CD14-positive monocyte (primary cell): ENCODE measurements at places on chromosomes 3 and 15.
A peak's percentile ranks its signal among the peaks of the same experiment; 100 is the strongest.

DNA sequence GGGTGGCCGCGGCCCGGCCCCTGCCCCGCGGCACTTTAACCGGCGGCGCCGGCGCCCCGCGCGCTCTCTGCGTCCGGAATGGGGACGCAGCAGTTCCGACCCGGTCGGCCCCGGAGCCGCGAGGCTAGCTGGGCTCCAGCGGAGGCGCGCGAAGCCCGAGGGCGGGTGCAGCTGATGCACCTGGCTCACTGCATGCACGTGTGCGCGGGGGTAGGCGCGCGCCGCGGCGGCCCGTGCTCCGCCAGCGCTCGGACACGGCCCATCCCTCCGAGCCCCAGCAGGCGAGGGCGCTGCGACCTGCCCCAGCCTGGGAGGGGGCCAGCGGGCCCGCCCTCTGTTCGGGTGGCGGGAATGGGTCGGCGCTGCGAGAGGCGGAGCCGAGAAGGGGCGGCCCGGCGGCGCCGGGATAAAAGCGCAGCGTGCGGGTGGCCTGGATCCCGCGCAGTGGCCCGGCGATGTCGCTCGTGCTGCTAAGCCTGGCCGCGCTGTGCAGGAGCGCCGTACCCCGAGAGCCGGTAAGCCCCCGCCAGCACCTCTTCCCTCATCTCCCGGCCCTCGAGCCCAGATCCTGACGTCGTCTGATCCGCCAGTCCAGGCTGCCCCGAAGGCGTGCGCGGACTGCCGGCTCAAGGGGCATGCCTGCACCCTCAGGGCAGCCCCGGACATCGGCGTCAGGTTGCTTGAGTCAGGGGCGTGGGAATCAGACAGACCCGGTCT, at the start of the genes CHDH and IL17RB:
Gene CHDH, minus strand, starts transcription at position 286 of the 717 bp plus-strand sequence. CDS start 22,411 bp downstream, outside the sequence.
Gene IL17RB, plus strand, starts transcription at position 435 of the 717 bp plus-strand sequence. Its CDS starts 21 bp downstream, at position 456.
- no peak for DNase-seq

DNA sequence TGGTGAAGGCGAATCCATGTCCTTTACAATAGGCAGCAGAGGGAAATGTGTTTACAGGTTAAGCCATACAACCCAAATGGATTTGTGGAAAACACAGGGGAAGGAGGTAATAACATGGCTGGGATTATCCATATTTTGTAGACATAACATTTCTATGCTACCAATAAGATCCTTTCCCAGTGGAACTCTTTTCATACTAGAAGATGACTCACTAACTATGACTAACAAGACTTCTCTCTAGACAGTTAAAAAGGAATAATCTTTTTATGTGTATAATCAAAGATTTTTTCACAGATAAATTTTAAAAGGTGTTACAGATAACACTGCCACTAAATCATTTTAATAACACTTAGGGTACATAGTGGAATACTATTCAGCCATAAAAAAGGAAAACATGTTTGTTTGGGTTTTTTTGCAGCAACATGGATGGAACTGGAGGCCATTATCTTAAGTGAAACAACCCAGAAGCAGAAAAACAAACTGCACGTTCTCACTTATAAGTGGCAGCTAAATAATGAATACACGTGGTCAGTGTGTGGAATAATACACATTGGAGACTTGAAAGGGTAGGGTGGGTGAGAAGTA, 39.6 kb downstream of the VPS13C start:
- DNase-seq = no peak

DNA sequence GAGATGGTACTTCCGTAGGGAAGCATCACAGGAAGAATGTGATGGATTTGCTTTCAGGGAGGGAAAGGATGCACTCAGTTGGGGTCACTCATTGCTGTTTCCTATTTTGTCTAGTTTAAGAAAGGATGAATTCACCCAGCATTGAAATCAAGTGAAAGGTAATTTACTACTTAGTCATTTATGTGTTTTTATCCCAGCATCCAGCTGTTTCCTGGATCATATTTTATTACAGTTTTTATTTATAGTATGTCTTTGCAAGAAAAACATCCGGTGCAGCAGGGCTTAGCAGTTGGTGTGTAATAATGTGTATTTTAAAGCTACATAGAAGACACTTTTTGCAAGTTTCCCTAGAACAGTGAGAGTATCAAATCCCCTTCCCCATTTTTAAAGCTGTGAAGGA, 37.4 kb upstream of the GOLGA8B start:
- DNase-seq = no peak

DNA sequence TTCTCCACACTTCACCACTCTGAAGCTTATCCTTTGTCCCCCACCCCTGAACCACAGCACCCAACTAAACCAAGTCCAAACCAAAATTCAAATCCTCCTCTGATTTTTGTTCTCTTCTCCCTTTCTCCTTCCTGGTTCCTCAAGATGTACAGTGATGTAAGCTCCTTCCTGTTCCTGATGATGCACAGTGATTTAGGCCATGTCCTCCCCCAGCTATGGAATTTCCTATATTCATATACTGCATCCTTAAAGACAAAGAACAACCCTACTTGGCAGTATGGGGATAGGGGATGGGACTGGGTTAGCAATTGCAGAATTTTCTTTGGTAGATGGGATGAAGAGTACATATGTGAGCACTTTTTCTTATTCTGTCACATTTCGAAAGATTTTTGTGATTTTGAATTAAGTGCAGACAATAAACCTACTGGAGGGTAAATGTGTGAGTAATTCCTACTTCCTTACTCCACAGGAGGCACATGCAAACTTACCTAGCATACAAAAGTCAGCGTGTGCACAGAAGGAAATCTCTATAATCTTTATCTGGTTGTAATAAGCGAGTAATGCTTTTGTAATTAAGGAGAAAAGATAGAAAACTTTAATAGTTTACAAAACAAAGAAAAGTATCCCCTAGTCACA, 125.0 kb downstream of the ANO10 start:
- no peak for DNase-seq

GRCh38 chr3:129623447-129624118, 17.1 kb upstream of the PLXND1 start:
- DNase-seq = no peak

- no peak for DNase-seq
Observed at GRCh38 chr3:159859424-159859823, 129.2 kb upstream of the IL12A start.

DNA sequence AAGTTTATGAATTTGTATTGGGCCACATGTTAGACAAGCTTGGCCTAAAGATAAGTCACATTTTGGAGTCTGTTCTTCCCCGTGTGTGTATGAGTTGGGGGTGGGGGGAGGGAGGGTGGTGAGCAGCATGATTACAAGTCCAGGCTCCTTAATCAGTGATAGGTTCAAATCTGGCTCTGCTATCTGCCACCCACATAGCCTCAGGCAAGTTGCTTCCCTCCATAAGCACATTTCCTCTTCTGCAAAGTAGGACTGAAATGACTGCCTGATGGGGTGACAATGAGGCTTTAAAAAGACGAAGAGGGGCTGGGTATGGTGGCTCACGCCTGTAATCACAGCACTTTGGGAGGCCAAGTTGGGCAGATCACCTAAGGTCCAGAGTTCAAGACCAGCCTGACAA, 1.1 kb upstream of the SPATA12 start:
- DNase-seq = peak; percentile 44

- DNase-seq = no peak
Observed at GRCh38 chr3:100306695-100307094, 27.9 kb upstream of the NIT2 start.

- no peak for DNase-seq
Observed at GRCh38 chr3:71825551-71826283, 40.8 kb upstream of the PROK2 start.

DNA sequence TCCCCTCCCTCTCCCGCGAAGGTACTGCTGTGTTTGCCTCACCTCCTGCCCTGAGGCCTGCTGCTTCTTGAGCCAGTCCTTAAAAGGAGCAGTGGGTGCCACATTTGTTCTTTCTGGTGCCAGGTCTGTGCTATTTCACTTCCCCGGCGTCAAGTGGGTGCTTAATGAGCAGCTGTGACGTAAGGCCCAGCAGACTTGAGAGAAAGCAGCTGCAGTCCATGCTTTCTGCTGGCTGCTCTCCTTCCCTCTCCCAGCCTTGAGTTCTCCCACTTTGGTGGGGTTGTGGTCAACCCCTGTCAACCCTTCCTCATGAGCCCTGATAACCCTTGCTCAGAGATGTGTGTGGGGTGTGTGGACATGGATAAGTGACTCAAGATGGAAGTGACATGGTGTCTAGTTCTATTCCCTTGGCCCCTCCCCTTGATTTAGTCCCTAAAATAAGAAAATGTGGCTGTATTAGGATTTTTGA, 6.9 kb downstream of the INAFM2 start:
- peak; percentile 70 for DNase-seq

DNA sequence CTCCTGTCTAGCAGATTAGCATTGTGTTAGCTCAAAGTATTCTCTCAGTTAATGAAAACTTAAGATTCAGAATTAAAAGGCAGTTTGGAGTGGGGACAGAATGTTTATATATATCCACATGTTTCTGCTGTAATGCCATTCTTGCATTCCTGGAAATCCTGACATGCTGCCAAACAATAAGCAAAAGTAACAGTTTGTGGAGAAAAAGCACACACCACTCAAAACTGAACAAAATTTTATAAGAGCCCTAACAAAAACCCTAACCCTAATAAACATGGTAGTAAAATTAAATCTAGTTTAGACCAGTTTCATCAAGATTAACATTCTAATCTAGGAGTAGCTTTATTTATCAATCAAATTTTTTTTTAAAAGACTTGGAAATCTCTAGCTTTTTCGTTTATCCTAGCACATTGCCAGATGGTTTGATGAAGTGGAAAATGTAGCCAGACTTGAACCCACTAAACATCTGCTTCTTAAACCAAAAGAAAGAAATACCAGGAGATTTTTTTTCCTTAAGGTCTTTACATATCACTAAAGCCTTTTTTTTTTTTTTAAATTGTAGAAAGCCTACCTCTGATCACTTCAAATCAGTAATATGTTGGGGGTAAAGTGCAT, 3.7 kb downstream of the TCAIM start:
- no peak for DNase-seq

GRCh38 chr3:196311-197148, at the start of gene CHL1:
TSS of gene CHL1 (plus strand) at chr3:196763. CDS start at chr3:319777, 123,014 bp downstream.
- DNase-seq = no peak

DNA sequence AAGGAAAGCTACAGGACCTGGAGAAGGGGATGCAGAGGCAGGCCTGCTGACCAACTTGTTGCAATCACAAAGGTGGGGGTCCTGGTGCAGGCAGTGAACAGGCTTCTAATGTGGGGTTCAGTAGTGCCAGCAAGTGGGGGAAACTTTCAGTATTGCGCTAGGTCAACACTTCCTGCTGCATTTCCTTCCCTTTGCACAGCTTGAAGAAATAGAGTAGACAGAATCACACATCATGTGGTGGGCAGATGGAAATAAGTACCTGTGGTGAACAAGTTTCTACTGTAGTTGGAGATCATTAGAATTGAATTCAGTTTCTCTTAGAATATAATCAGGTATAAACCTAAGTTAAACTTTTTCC, 63.4 kb downstream of the RGMA start:
- peak; percentile 46 for DNase-seq

DNA sequence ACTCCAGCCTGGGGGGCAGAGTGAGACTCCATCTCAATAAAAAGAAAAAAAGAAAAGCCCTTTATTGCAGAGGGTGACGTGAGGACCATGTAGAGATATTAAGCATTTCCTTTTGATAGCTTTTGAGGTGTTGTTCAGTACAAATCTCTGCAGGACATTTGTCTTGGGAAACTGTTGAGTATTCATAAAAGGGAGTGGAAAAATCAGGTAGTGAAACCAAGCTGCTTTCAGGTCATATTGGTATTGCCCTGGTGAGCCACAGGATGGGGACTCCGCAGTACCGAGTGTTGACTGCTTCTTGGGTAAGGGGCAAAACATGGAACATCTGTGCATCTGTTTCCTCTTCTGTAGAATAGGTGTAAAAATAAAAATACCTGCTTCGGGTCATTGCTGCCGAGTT, 9.9 kb downstream of the ITPR1 start:
- no peak for DNase-seq

DNA sequence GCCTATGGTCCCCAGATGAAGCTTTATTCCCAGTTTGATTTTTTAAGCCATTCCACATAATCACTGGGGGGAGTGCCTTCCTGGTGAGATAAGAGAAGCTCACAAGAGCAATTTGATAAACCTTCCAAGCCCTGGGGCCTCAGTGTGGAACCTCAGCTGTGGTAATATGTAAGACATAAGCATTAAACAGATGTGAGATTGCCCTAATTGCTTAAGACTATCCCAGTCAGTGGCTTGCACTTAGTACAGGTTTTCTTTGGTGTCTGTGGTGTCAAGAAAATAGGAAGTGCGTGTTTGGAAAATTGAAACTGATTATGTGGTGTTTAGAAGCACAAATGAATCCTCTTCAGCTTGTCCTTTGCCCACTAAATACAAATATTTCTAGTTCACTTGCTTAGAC, 54.3 kb downstream of the LRRN1 start:
- no peak for DNase-seq

DNA sequence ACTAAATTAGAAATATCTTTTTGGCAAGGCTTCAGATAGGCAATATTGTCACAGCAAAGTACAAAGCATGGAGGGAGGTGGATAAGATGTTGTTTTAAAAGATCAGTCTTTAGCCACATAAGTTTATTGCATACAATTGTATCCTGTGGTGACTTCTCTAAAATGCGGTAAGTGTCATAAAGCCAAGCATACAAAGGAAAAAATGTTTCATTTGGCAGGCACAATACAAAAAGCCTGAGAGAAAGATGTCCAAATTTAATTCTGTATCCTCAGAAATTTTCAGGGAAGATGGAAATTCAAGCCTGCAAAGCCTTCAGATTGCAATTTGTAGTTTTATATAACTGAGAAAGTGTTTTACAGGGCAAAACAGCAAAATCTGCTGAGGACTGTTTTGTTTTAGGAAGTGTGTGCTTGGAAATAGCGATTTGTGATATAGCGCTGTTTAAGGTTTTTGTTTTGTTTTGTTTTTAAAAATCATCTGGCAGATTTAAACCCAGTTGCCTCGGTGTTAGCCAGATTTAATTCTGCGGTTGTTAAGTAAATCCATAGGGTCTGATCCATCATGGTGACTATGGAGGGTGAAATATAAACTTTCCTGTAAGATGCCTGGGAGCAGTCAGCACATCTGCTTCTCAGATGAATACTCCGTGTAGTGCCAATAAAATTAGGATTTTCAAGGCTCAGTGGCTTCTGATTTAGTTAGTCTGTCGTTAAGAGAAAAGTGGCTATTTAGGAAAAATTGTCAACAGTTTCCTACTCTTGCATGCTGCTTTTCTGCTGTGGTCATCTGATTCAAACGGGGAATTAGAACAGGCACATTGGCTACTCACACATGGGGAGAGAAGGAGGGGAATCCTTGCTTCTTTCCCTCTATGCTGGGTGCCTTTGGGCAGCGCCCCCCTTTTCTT, 8.0 kb downstream of the KAT2B start:
- DNase-seq = no peak
